GM23248 (cell line): ENCODE measurements at places on chromosomes 3 and 15. TPM values are rescaled to one million over a fixed set of nuclear protein-coding genes. Genes with fewer than 3 reads are reported as not detected.
A peak's percentile ranks its signal among the peaks of the same experiment; 100 is the strongest.

DNA sequence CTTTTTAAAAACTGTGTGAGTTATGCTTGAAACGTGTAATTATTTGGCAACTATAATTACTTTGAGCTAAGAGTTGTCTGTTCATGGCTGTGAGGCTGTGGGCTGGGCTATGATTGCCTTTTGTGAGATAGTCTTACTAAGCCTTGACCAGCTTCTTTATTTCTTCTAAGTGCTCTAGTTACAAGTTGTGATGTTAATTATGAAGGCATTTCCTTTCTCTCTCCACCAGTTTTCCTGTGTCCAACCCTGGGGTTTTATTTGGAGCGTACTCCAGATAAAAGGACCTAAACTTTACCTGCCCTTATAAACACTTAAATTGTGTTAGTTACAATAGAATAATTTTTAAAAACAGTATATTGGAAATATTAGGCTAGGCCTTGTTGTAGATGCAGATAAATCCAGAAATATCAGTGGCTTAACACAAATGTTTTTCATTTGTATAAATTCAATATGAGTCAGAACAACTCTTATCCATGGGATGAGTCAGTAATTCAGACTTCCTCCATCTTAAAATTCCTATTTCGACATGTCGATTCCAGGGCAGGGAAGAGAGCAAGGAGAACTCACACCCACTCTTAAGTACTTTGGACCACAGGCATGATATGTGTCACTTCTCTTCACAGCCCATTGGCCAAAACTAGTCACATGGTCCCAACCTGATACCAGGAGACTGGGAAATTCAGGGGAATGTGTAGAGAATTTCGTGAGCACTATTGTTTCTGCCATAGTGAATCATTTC lies 17.0 kb downstream of the TMEM62 start:
- peaks cover 13% of the 10 kb centered on the region for H3K36me3 ChIP-seq
- peak overlapping the region; percentile 95 for H3K27ac ChIP-seq
- DNase-seq: peak; percentile 98
- peak overlapping the region; percentile 39 for H3K4me3 ChIP-seq
- peaks cover 24% of the 10 kb centered on the region for H3K4me1 ChIP-seq

DNA sequence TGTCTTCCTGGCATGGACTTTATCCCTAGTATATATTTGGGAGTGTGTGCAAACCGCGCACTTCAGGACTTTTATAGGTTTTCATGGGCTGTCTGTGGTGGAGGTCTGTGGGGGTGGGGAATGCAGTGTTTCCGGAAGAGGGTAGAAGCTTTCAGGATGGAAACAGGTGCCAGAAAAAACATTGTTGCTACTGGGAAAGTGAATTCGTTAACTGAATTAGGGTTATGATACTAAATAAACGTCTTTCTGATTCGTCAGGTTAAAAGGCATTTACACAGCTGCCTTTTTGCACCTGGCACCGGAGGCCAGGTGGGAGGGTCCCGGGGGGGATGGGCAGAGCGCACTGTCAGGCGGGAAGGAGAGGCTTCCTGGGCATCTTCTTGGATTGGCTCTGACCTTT lies 62.1 kb downstream of the SLCO3A1 start:
- H3K4me3 ChIP-seq: no peak overlapping the region
- no peaks in the 10 kb centered on the region for H3K27me3 ChIP-seq
- no peak overlapping the region for H3K27ac ChIP-seq
- no peak for DNase-seq
- H3K36me3 ChIP-seq: no peaks in the 10 kb centered on the region

DNA sequence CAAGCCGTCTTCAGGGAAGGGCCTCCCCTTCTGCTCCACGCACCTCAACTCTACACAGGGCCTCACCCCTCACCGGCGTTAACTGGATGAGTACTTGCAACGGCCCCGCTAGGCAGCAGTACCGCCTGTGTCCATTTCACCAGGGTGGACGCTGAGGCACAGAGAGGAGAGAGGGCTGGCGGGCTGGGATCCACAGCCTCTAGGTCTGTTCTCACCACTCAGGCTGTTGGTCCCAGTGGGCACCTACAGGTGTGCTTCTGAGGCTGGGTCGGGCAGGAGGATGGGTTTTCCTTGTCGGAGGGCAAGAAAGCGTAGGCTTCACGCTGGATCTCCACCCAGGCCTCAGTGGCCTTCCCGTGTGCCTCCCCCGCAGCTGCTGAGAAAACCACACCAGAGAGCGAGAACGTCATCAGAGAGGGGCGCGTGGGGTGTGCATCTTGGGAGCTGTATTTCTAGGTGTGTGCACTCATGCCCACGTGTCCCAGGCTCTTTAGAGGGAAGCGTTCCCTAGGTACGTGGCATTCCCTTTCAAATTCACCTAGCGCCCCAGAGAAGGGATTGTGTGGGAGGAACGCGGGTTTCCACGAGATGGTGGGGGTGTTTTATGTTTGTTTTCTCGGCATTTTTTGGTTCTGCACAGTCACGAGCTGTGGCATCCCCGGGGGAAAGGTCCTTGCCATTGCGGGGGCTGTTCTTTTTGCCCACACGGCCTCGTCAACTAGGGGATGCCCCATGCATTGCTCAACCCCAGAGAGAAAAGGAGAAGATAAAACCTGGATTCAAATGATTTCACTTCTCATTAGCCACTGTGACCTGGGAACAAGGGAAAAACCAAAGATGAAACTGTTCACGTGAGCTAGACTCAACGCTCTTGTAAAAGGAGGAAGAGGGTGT lies 67.7 kb downstream of the MGLL start:
- DNase-seq: no peak
- no peaks in the 10 kb centered on the region for H3K36me3 ChIP-seq
- no peak overlapping the region for H3K4me3 ChIP-seq
- peaks cover 21% of the 10 kb centered on the region for H3K4me1 ChIP-seq
- no peaks in the 10 kb centered on the region for H3K27me3 ChIP-seq

GRCh38 chr3:23128655-23129054 lies 74.5 kb upstream of the UBE2E2 start:
- no peak for DNase-seq
- H3K36me3 ChIP-seq: no peaks in the 10 kb centered on the region
- H3K27me3 ChIP-seq: peaks cover 10% of the 10 kb centered on the region

DNA sequence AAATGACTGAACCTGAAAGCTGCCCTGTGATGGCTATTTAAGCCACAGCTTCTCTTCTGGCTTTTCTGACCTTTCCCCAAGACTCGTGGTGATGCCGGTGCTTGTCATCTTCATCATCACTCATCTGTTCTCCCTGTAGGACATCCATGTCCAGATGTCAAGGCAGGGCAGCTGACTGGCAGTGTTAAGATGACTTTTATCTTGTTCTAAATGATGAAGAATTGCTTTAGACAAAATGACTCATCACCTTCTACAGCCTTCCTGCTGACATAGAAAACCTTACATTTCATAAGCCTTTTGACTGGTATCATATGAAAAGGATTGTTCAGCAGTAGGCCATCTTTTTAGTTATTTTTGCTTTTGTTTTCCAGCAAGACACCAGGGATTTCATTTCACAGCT lies 67.0 kb upstream of the GPR149 start:
- H3K4me1 ChIP-seq: no peaks in the 10 kb centered on the region
- DNase-seq: peak; percentile 1
- H3K36me3 ChIP-seq: no peaks in the 10 kb centered on the region
- H3K4me3 ChIP-seq: no peak overlapping the region

GRCh38 chr3:72295962-72296450 lies 511.1 kb upstream of the PROK2 start:
- H3K27ac ChIP-seq: no peak overlapping the region
- no peak for DNase-seq
- H3K27me3 ChIP-seq: peaks cover 10% of the 10 kb centered on the region

DNA sequence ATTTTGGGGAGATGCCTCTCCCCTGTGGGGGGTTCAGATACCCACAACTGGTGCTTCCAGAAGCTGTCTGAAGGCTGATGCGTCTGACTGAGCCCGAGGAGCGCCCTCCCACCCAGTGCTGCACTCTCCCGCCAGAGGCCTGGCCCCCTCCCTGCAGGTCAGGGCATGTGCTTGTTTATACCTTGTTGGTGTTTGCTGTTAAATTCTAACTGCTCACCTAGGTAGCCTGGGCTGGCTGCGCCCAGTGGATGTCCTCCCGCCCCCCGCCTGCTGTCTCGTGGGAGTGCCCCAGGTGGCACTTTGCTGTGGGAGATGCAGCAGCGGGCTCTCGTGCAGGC lies 12.9 kb downstream of the KLF13 start:
- peak overlapping the region; percentile 50 for H3K4me3 ChIP-seq
- H3K4me1 ChIP-seq: peaks cover 19% of the 10 kb centered on the region
- H3K36me3 ChIP-seq: no peaks in the 10 kb centered on the region
- DNase-seq: no peak
- H3K27me3 ChIP-seq: no peaks in the 10 kb centered on the region

DNA sequence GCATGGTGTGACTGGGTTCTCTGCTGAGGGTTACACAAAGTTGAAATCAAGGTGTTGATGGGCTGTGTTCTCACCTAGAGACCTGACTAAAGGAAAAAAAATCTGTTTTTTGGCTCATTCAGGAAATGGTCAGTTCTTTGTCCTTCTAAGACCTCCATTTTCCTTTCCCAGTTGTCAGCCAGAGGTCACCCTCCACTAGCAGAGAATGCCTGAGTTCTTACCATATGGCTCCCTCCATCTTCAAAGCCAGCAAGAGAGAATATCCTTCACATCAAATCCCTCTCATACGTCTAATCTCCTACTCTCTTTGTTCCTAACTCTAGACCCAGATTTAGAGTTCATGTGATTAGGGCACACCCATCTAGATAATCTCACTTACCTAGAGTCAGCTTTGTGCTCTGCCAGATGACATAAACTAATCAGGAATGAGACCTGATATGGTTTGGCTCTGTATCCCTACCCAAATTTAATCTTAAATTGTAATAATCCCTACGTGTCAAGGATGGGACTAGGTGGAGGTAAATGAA lies 19.4 kb downstream of the ANKRD28 start:
- H3K36me3 ChIP-seq: 0 out of 2 replicates have a peak, but pooled peaks cover 22% of the 10 kb centered on the region
- DNase-seq: no peak
- no peaks in the 10 kb centered on the region for H3K27me3 ChIP-seq

GRCh38 chr15:90143166-90143655 lies 40.9 kb upstream of the IDH2 start:
- no peak for DNase-seq
- no peak overlapping the region for H3K4me3 ChIP-seq
- no peaks in the 10 kb centered on the region for H3K4me1 ChIP-seq
- H3K36me3 ChIP-seq: no peaks in the 10 kb centered on the region
- no peaks in the 10 kb centered on the region for H3K27me3 ChIP-seq

DNA sequence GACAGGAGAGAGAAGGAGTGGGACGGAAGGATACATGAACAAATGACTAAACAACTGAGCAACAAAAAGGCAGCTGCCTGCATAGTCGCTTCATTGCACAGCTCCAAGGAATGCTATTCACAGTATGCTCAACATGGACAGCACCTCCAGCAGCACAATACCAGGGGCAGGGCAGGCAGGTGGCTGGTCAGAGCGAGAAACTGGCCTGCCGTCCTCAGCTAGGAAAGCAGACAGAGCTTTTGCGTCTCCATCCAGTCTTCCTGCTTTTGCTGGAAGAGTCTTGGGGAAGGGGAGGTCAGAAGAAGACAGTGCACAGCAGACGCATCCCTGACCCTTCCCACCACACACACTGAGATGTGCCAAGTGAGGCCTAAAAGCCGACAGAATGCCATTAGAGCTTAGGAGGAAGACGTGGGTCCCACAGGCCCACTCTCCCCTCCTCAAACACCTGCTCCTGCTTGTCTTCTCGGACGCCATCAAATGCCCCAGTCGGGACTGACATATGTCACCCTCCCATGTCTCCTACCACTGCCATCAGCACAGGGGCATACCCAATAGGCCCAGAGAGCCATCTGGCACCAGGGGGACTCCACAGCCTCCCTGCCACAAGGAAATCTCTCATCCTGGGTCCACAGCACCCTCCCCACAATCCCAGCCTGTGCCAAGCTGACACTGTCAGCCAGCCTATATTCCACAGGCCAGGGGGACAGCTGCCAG lies 3.9 kb downstream of the RAB6B start:
- no peaks in the 10 kb centered on the region for H3K4me1 ChIP-seq
- no peak for DNase-seq
- no peak overlapping the region for H3K27ac ChIP-seq

GRCh38 chr3:100754563-100755334 lies 45.5 kb downstream of the TFG start:
- H3K27ac ChIP-seq: no peak overlapping the region
- H3K4me1 ChIP-seq: no peaks in the 10 kb centered on the region
- peaks cover 57% of the 10 kb centered on the region for H3K36me3 ChIP-seq
- no peak overlapping the region for H3K4me3 ChIP-seq
- DNase-seq: peak; percentile 15
- H3K27me3 ChIP-seq: no peaks in the 10 kb centered on the region

- no peaks in the 10 kb centered on the region for H3K36me3 ChIP-seq
- H3K4me1 ChIP-seq: no peaks in the 10 kb centered on the region
- no peaks in the 10 kb centered on the region for H3K27me3 ChIP-seq
- no peak overlapping the region for H3K4me3 ChIP-seq
- H3K27ac ChIP-seq: no peak overlapping the region
- DNase-seq: no peak
Measured at GRCh38 chr3:194886836-194887235, 201.2 kb downstream of the FAM43A start.

GRCh38 chr15:98682992-98683701 lies 34.8 kb downstream of the IGF1R start:
- no peaks in the 10 kb centered on the region for H3K27me3 ChIP-seq
- H3K27ac ChIP-seq: peak overlapping the region; percentile 27; the same call in 1 of the 2 replicates
- H3K4me3 ChIP-seq: peak overlapping the region; percentile 14; the same call in 1 of the 2 replicates
- H3K36me3 ChIP-seq: no peaks in the 10 kb centered on the region
- DNase-seq: peak; percentile 51

- H3K27me3 ChIP-seq: no peaks in the 10 kb centered on the region
- no peak for DNase-seq
- H3K4me1 ChIP-seq: no peaks in the 10 kb centered on the region
- H3K27ac ChIP-seq: no peak overlapping the region
- H3K36me3 ChIP-seq: no peaks in the 10 kb centered on the region
Measured at GRCh38 chr3:13713396-13713795, 164.5 kb downstream of the FBLN2 start.

- H3K27ac ChIP-seq: no peak overlapping the region
- no peak overlapping the region for H3K4me3 ChIP-seq
- no peaks in the 10 kb centered on the region for H3K27me3 ChIP-seq
- H3K36me3 ChIP-seq: no peaks in the 10 kb centered on the region
- DNase-seq: no peak
Measured at GRCh38 chr3:82053236-82053635, 291.8 kb upstream of the GBE1 start.

GRCh38 chr3:10837849-10838248 lies 21.8 kb downstream of the SLC6A11 start:
- no peaks in the 10 kb centered on the region for H3K36me3 ChIP-seq
- no peak overlapping the region for H3K4me3 ChIP-seq
- H3K27me3 ChIP-seq: peaks cover 9% of the 10 kb centered on the region
- no peaks in the 10 kb centered on the region for H3K4me1 ChIP-seq
- no peak overlapping the region for H3K27ac ChIP-seq

DNA sequence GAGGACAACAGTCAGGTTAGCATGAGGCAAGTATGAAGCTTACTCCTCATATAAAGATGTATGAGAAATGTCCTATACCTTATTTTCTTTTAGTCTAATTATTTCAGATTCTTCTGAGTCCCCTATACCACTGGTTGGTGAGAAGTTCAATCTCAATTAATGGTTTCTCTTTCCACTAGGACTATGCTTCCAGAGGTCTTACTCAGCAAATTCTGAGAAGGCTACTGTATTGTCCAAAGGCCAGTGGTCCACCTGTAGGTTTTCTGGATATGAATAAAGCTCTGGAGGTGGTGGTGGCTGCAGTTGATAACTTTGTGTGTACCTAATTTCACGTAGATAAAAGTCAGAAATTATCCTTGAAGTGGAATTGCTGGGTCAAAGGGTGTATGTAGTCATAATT lies 149.4 kb downstream of the EPHB1 start:
- no peak overlapping the region for H3K27ac ChIP-seq
- no peaks in the 10 kb centered on the region for H3K4me1 ChIP-seq
- no peaks in the 10 kb centered on the region for H3K27me3 ChIP-seq
- DNase-seq: no peak

LSMEM2 gene
- polyA plus RNA-seq: not detected in 2 replicates

WDR93 gene
- polyA plus RNA-seq: 0.10 TPM in 1 of 2 replicates, not detected in the other

TM4SF1 gene
- polyA plus RNA-seq: 10.7 and 12.4 TPM in 2 replicates

GABRB3 gene
- 0.04 and 0.15 TPM in 2 replicates for polyA plus RNA-seq

SLC22A13 gene
- not detected in 2 replicates for polyA plus RNA-seq

KCNAB1 gene
- polyA plus RNA-seq: 1.1 and 1.3 TPM in 2 replicates
